ENCODE measurements at places on chromosomes 13 and 19.

DNA sequence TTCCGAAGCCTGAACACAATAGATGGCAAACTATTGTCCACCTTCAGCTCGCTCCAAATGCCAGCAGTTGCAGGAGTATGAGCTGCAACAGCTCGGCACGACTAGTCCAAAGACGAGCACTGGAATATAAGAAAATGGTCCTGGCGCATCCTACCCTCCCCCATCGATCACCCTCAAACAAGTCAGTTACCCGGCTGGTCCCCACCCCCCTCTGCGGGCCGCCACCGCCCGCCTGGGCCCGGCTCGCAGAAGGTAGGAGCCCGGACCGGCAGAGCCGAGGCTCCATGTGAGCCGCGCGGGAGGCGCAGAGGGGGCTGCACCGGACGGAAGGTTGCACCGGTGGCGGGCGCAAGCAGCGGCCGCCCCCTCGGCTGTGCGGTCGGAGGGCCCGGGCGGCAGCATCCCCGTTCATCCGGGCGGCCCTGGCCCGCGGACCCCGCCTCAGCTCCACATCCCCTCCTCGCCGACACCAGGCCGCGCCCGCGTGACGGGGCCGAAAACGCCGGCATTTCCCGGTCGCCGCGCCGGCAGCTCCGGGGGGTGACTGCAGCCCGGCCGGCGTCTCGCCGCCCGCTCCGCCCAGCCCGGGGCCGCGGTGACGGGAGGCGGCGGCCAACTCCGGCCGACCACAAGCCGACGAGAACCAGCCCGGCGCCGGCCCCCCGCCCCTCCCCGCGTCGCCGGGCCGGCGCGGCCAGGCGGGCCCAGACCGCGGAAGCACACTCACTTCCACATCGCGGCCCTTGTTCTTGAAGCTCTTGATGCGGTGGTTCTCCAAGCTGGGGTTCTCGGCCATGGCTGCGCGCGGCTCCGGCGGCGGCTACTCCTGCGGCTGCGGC lies 552 bp downstream of the KPNA3 start:
- peak; percentile 55 for DNase-seq

- peak; percentile 89 for DNase-seq
Measured at GRCh38 chr19:11421371-11422098, 2.4 kb upstream of the RGL3 start.

DNA sequence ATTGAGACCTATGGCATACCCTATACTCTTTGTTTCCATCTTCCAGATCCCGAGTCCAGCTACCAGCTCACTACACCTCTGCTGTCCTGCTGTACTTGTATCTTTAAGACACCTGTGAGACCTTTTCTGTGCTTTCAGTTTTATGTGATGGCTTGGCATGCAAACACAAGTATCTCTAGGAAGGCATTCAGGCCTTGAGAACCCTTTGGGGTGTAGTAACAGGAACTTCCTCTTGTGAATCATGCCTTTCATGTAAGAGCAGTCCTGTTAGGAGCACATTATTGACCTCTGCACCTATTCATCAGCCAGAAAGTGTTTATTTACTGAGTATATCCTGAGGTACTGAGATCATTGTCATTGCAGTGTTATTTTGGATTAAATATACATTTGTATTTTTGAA lies 87.0 kb upstream of the HTR2A start:
- peak; percentile 28 for DNase-seq

DNA sequence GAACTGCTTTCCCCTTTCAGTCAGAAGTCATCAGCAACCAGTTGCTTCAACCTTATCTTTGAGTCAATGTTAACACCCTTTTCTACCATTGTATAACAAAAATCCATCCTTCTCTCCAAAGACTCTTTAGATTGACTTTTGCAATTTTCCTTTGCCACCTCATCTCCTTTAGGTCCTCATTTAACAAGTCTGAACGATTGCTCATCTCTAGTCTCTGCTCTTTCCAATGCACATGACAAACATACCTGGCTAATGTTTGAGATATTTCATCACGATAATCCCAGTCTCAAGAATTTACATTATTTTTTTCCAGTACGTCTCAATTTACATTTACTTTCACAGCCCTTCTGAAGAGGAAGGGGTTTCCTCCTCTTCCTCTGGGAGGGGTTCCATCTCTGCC lies 127.5 kb downstream of the KLF12 start:
- no peak for DNase-seq

- DNase-seq, result no peak
Measured at GRCh38 chr13:32877491-32877890, 138.7 kb upstream of the KL start.

- no peak for DNase-seq
Measured at GRCh38 chr13:54124700-54125099, 1096.1 kb downstream of the OLFM4 start.

Measured in GM13977 (cell line).